Neural crest cell (in vitro differentiated cells): ENCODE measurements at places on chromosomes 6 and 20. TPM values are rescaled to one million over a fixed set of nuclear protein-coding genes. Genes with fewer than 3 reads are reported as not detected.

DNA sequence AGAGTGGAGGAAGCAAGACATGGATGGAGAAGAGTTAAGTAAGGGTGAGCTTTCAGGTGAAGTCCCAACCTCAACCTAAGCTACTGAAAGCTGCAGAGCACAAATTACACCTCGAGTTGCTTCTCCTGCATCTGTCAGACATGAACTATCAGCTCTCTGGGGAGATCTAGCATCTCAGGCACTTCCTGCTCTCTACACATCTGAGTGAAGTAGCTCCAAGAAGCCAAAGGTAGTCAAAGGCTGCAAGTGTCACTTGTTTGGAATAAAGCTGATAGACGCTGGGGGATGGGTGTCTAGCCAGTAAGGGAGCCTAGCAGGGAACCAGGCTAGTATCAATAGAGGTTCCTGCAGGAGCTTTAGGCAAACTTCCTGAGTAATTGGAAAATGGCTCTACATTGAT, 228.0 kb downstream of the PLCB1 start:
- DNase-seq: no peak

GRCh38 chr6:3882431-3882830, 33.3 kb downstream of the FAM50B start:
- DNase-seq: no peak

DNA sequence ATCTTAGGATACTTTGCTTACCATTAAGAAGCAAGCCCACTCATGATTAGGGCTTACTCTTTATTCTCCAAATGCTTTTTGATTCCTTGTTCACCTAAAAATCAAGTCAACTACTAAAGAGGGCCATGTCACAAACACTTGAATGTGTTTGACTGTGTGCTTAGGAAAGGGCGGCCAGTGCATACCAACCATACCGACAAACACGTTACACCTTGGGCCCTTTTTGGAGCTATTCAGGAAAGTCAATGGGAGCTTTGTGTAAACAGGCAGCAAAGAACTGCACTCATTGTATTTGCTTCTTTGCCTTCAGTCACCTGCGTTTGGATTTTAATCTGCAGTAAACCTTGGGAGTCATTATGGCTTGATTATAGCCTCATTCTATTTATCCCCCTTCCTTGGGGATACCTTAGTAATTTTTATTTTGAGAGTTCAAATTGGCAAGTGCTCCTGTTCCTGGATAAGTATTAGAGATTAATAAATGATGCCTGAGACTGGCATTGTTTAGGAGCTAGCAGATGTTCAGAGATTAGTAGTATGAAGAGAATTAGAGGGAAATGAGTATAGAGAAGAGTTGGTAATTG, 102.6 kb upstream of the HDGFL1 start:
- no peak for DNase-seq

IRF4 gene
- 0.30 TPM in 1 of 2 replicates, not detected in the other for total RNA-seq

GRCh38 chr6:44917430-44917829, 410.7 kb upstream of the RUNX2 start:
- no peak for DNase-seq

- DNase-seq: no peak
Measured at GRCh38 chr6:157145656-157146285, 177.5 kb downstream of the TMEM242 start.

DNA sequence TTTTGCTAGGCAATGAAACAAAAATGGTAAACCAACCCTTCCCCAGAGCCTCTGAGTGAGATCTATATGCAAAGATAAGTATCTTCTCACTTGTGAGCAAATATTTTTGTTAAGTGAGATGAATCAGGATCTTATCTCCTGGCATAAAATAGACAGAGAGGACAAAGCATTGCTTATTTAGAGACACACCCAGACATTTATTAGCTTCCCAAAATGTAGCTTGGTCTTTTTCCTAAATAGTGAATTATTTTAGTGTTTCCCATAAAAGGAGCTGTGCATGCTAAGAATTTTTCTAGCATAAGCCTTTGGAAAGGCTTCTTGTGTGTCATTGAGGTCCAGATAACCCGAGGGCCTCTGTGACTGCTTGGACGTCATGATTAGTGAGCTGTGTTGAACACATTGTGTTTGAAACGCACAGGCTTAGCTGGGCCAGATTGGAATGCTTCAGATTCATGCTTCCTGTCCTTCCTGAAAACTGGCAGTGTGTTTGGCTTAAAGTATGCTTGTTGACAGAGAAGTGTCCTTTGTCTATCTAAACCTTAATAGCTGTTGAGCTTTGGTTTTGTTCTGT, 16.5 kb downstream of the MTHFD1L start:
- DNase-seq: peak; percentile 34

PDYN gene
- 0.55 and 0.63 TPM in 2 replicates for total RNA-seq

BPIFB1 gene
- not detected in 2 replicates for total RNA-seq

- DNase-seq: no peak
Measured at GRCh38 chr20:41387444-41387851, 20.8 kb upstream of the EMILIN3 start.

DNA sequence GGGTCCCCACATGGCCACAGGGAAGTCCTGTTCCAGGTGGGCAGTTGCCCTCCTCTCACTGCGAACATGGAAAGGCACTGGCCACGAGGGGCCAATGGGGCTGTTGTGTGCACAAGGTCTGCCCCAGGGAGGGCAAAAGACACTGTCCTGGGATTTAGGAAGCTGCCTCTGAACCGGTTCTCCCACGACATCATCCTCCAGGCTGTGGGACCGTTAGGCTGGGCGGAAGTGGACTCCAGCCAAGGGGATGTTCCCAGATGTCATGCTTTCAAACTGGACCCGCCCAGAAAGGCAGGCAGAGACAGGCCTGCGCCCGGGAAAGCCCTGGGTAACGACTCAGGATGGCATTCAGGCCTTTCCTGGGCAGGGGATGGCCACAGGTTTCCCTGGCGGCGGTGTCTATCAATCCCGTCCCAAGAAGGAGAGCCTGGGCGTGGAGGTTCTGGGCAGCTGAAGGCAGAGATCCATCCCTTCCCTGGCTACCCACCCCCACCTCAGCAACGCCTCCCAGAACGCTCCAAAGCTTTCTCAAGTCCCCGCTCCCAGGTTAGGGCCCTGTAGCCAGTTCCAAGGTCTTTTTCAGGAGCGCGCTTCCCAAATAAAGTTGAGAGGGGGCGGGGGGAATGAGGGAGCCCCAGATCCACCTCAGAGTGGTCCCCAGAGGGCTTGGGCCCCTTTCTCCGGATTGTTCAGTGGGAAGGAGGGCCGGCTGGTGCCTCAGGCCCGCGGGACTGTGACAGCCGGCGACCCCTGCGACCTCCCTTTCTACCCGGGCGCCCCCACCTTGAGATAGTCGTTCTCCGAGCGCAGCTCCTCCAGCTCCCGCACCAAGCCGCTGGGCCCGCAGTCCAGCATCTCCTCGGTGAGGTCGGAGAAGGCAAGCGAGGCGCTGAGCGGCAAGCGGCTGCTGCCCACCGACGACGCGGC, 13.8 kb upstream of the TLDC2 start:
- no peak for DNase-seq

GRCh38 chr6:159887146-159887545, 3.6 kb upstream of the MAS1 start:
- DNase-seq: no peak

- DNase-seq: no peak
Measured at GRCh38 chr20:62050166-62051120, 15.2 kb downstream of the TAF4 start.

IBTK gene
- total RNA-seq: 26.5 and 29.2 TPM in 2 replicates

PI16 gene
- not detected in 2 replicates for total RNA-seq

GRCh38 chr6:46023216-46023915, 7.7 kb upstream of the CLIC5 start:
- no peak for DNase-seq

PAX1 gene
- not detected in 2 replicates for total RNA-seq

- DNase-seq: no peak
Measured at GRCh38 chr6:15447546-15448267, 201.8 kb downstream of the JARID2 start.

FAM229B gene
- 26.7 and 30.3 TPM in 2 replicates for total RNA-seq

NUP153 gene
- 74.6 and 78.7 TPM in 2 replicates for total RNA-seq

DNA sequence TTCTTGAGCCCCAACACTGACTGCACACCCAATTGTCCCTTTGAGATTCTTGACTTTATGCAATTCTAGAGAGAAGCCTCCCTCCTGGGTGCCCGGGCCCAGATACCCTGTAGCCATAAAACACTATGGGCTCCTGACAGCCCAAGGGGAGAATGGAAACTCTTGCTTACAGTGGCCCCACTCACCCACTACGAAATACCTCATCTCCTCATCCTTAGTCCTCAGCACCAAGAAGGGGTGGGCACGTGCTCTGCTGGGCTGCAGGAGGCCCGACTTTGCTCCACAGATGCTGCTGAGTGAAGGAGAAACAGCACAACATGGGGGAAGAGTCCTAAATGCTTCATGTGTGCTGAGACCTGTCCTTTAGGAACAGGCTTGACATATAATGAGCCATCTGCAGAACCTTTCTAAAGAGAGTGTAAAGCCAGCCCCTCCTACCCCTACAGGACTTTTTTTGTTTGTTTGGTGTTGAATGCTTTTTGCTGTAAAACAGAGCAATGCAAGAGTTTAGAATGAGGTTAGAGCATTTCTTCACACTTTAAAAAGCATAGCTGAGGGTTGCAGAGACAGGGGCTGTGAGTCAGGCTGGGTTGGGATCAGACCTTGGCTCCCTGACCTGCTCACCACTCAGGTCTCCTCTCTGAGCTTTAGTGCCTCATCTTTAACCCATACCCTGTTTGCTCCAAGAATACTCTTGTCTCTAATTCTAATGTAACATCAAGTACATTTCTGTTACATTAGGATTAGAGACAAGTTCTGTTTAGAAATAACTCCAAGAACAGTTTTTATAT, 17.6 kb upstream of the SIRPG start:
- no peak for DNase-seq

PAK1IP1 gene
- total RNA-seq: 21.6 and 25.4 TPM in 2 replicates

DNA sequence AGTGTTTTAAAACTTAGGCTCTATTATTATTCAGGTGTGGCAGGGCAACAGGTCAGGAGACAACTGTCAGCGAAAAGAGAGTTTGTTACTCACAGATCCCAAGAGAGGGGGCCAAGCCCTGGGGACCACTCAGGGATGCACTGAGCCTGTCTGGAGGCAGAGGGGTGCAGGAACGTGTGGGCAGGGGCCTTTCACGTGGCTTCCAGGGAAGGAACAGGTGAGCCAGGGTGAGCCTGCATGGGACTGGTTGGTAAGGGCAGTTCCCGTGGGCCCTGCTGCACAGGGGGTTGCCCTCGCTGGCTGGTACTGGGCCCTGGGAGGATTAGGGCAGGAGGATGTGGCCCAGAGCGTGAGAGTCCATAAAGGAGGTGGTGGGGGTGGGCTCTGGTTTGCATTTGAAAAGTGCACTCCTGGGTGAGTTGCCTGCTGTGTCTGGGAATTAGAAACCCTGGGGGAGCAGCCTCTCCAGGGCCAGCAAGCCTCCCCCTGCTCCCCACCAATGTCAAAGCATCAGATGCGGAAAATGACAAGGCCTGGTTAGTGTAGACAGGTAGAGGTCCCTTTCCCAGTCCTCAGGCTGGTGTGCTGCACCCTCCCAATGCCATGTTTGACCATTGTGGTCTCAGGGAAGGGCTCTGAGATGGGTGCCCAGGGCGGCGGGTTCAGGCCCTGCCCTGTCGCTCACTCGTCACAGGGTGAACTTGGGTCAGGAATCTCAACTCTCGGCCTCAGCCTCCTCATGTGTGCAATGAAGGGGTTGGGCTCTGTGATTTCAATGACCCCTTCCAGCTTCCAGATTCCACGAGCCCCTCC, 127.4 kb upstream of the RPS6KA2 start:
- DNase-seq: no peak

- DNase-seq: no peak
Measured at GRCh38 chr20:1861996-1862662, 33.1 kb upstream of the SIRPA start.

GRCh38 chr6:122078481-122078880, 321.0 kb upstream of the HSF2 start:
- no peak for DNase-seq

DNA sequence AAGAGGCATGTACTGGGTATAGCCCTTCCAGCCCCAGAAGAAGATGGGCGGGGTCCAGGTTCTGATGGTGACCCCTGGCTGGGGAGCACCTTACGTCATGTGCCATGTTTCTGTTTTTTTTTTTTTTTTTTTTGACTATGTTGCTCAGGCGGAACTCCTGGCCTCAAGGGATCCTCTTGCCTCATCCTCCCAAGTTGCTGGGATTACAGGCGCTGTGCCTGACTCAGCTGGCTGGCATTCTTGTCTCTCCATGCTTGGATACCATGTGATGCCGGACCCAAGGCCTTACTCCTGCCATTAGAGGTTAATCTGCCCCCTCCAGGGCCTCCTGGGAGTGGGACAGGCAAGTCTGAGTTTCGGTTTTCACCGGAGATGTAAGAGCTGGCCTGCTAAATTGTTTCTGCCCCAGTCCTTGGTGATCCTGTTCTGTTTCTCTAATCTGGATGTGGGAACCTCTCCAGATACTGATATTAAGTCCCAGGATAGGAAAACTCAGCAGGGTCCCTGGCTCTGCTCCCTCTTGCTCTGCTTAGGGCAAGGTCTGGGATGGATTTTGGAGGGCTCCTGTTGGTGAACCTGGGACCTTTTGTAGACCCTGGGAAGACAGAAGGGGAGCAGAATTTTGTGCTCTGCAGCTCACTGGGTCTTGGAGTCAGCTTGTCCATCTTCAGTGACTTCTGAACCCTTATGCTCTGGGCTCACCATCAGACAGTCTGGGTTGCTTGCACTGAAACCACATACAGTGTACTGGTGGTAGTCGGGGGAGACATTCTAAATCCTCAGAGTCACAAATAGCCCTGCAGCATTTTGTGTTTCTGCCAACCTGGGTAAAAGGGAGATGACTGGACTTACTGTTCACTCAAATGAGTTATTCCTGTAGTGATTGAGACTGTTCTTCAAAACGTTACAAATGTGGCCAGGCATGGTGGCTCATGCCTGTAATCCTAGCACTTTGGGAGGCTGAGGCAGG, 45.1 kb downstream of the PTK7 start:
- DNase-seq: no peak

WFDC12 gene
- not detected in 2 replicates for total RNA-seq

- no peak for DNase-seq
Measured at GRCh38 chr6:12543953-12544352, 172.6 kb upstream of the PHACTR1 start.

AKAP12 gene
- total RNA-seq: 46.1 and 46.6 TPM in 2 replicates

DNA sequence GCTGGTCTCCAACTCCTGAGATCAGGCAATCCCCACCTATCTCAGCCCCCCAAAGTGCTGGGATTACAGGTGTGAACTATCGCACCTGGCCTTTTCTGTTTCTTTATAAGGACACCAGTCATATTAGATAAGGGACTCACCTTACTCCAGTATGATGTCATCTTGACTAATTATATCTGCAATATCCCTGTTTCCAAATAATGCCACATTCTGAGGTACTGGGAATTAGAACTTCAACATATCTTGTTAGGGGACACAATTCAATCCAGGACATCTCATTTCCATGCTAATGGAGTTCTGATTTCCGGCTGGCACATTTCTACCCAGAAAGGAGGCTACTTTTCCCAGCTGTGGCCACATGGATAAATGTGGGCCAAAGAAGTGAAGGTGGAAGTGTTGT, 6.4 kb upstream of the AIG1 start:
- DNase-seq: no peak

NFYA gene
- 59.7 and 61.4 TPM in 2 replicates for total RNA-seq

NPEPL1 gene
- 32.0 and 34.0 TPM in 2 replicates for total RNA-seq

NOTCH4 gene
- total RNA-seq: 5.6 and 6.3 TPM in 2 replicates
